HTR-8/SVneo (cell line): ENCODE measurements at places on chromosomes 2 and 18.

DNA sequence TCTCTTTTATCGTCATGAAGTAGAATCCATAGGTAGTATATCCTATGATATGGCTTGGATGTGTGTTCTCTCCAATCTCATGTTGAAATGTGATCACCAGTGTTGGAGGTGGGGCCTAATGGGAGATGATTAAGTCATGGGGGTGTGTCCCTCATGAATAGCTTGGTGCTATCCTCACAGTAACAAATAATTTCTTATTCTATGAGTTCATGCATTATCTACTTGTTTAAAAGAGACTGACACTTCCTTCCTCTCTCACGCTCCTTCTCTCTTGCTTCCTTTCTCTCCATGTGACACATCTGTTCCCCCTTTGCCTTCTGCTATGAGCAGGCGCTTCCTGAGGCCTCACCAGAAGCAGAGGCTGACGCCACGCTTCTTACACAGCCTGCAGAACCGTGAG, 165.6 kb downstream of the MREG start:
- no peak for DNase-seq

GRCh38 chr2:20061476-20061875, 10.0 kb upstream of the LAPTM4A start:
- no peak for DNase-seq

- no peak for DNase-seq
Observed at GRCh38 chr2:139477618-139478017, 697.4 kb upstream of the NXPH2 start.

DNA sequence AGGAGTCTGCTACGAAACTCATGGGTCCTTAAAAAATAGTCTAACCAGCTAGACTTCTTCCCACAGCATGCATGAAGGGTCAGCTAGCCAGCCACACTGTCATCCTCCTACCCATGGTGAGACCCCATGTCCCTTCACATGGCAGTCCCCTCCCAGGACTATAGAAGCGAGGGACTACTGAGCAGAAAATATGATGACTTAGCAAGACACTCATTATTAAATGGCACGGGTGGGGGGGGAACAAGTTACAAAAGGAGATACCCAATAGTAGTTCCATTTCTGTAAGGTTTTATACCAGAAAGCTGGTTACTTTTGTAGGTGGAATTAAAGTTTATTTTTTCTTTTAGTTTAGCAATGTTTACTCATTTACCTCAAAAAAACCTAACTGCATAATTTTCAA, 31.5 kb downstream of the ST8SIA5 start:
- DNase-seq: no peak

DNA sequence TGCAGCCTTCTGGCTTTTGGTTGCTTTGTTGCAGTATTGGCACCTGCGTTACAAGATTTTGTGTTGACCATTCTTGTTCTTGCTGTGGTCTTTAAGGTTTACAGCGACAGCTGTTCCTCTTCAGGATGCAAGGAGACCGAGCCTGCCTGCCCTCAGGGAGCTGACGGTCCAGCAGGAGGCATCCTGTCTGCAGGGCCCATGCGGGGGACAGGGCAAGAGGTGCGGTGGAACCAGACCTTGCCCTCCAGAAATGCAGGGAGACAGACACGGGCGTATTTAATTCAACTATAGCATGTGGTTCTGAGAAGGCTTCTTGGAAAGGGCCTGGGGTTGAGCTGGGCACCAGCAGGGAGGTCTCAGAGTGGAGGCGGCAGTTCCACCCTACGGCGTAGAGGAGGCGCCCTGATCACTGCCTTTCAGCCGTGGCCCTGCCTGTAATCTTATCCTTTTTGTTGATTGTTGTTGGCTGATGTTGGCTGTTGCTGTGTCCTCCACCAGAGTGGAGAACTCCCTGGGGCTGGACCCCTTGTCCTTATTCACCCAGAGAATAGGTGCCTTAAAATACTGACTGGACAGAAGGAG, 71.7 kb downstream of the HPCAL1 start:
- DNase-seq: no peak

DNA sequence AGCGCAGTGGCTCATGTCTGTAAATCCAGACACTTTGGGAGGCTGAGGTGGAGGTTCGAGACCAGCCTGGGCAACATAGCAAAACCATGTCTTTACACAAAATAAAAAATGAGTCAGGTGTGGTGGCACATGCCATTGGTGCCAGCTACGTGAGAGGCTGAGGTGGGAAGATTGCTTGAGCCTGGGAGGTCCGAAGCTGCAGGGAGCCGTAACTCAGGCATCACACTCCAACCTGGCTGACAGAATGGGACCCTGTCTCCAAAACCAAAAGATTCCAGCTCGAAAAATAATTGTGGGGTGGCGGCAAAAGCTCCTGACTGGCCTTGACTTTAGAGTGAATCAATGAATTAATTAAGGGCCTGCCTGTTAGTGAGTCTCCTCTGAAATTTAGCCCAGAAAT, 1.2 kb upstream of the ALPP start:
- DNase-seq: no peak

GRCh38 chr2:53633441-53633840, 134.2 kb upstream of the CHAC2 start:
- peak; percentile 15 for DNase-seq

DNA sequence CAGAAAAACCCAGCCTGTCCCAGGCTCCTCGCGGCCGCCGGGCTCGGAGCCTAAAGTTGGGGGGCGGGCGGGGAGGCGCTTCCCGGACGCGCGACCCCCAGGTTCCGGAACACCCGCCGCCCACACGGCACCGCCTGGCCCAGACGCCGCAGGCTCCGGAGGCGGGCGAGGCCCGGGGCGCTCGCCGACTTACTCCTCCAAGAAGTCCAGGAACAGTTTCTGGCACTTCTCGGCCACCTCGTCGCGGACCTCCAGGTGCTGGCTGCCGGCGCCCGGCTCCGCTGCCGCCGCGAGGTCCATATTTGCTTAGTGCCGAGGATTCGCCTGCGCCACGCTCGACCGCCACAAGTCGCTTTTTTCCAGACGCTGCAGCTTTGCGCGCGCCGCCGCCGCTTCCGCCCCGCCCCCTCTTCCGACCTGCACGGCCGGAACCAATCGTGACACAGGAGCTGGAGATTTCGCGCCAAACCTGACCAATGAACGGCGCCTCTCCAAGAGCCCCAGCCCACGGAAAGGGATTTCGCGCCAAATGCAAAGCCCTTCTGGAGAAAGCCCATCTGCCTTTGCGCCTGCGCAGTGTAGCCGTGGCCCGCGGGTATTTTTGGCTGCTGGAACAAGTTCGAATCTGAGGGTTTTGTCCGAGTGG, at the start of gene MCM6:
TSS of gene MCM6 (minus strand) at position 378 of the 646 bp plus-strand sequence. CDS start at position 300, 78 bp downstream.
- peak; percentile 99 for DNase-seq

GRCh38 chr2:100394111-100394641, 23.3 kb downstream of the CHST10 start:
- DNase-seq: no peak

DNA sequence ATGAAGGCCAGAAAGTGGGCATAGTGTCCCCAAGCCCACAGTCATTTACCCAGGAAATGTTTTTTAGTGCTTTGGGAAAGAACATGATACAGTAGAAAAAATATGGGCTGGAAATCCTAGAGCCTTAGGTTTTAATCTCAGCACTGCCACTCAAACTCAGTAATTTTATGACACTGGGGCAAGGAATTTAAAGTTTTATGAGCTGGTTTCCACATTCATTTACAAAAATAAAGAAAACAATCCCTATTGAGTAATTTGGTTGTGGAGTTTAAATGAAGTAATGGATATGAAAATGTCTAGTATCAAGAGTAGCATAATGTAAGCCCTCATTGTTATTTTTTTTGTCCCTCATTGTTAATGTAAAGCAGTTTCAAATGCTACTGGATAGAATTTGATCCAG, 51.5 kb upstream of the FRZB start:
- no peak for DNase-seq

DNA sequence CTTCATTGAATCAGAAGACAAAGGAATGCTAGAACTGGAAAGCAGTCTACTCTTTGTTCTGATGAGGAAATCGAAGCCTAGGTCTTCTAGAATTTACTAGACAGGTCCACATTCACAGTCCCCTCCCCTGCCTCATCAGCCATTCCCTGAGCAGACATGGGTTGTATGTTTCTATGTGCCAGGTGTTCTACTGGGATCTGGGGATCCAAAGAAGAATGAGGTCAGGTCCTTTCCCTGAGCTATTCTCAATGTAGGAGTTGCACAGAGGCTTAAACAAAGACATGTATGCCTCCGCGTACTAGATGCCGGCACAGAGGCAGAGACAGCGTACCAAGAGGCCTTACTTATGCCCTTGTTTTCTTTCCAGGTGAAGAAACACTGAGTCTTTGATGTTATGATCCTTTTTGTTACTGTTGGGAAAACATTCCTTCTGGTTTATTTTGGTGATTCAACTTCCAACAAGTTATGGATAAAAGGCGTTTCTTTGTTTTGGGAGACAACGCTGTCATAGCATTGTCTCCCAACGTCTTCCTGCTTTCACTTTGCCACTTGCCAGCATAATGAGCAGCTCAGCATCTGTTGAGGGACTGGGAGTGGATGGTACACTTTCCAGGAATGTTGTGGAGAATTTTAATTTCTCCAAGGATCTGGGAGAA, 174.4 kb downstream of the ALPK2 start:
- no peak for DNase-seq

DNA sequence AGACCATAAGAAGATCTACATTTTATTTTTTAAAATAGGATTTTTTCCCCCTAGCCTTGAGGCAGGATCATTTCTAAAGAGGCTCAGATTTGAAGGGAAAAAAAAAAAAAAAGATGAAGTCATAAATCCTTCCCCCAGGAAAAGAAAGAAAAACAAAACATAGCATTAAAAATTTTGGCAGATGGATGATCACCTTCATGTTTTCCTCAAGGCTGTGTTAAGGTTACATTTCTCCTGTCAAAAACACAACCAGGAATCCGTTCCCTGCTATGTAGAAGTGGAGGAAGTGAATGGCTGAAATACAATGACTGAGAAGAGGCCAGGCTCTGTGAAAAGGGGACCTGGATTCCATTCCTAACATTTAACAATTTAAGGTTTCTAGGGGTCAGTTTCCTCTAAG, 56.2 kb downstream of the EPHA4 start:
- DNase-seq: no peak

- DNase-seq: no peak
Observed at GRCh38 chr2:146651361-146651760, 1193.5 kb upstream of the ACVR2A start.

DNA sequence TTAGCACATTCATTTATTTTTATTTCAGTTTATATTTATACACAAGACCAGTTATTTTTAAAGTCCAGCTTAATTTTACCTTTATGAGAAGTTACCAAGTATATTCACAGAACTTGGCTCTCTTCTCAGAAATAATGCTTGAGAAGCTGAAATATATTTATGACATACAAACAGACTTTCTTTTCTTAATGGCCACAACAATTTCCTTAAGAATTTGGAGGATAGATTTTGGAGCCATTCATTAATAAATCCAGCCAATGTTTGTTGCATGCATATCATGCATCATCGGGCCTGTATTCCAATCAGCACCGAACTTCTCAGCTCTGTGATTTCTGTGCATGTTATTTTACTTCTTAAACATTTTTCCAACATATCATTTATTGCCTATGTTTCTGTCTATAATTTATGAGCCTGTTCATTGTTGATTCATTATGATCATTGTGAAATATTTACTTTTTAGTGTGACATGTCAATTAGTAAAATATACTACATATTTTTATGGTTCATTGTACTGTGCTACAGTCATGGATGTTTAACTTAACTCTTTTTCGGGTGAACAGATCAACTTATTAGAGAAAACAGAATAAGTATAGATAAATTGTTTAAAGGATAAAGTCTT, 3.5 kb downstream of the GULP1 start:
- no peak for DNase-seq

GRCh38 chr18:23922939-23923338, 91.6 kb upstream of the TTC39C start:
- DNase-seq: no peak

- DNase-seq: no peak
Observed at GRCh38 chr18:74996996-74997395, 211.9 kb downstream of the PTGR3 start.

DNA sequence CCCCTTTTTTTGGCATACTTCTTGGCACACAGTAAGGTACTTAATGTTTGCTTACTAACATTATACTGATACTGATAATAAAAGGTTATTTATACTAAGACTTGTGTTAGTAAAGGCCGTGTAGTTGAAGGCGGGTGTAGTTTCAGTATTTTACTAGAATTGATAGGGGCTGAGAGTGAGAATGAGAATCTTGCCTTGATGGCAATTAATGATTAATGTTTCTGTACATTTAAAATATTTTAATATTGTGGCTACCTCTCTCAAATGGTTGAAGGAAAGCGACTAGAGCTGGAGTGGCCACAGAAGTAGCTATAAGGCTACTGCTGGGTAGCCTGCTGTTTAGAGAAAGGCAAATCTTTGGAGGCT, 29.3 kb downstream of the PELI1 start:
- DNase-seq: no peak

DNA sequence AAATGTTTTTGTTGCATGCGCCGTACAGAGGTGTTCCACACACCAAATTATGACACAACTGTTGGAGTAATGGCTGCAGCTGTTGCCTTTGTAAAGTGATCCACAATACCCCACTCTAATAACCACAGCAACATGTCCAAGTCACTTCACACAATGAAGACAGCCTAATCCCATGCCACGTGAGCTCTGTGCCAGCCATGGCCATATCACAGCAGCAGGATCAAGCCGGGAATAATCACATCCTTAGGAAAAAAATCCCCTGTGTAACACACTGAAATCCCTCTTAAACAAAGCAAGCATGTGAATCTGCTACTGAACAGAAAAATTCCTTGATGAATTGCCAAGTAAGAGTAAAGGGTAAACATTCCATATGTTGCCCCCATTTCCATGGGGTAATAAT, 179.5 kb upstream of the PARD3B start:
- DNase-seq: no peak

- no peak for DNase-seq
Observed at GRCh38 chr2:205582366-205582765, 99.9 kb upstream of the NRP2 start.

GRCh38 chr18:47944972-47945852, 14.8 kb upstream of the SMAD2 start:
- peak; percentile 54 for DNase-seq

DNA sequence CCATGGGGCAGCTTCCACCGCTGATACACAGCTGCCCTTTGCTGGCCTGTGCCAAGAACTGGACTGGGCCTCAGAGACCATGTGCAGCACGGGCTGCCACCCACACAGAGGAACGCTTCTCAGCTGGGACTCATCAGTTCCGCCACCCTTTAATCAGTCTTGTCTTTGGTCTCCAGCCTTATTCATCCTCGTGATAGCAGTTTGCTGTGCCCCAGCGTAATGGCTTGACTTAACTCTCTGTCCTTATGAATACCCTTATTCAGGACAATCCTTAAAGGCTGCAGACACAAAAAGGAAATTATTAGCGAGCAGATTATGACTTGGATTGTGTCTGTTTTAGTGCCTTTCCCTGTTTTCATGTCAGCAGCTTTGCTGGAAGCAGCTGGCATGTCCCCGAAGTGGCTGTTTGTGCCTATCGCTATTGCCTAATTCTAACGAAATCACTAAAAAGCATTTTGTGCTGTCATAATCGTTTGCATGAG, 108.9 kb upstream of the DAPL1 start:
- DNase-seq: no peak

DNA sequence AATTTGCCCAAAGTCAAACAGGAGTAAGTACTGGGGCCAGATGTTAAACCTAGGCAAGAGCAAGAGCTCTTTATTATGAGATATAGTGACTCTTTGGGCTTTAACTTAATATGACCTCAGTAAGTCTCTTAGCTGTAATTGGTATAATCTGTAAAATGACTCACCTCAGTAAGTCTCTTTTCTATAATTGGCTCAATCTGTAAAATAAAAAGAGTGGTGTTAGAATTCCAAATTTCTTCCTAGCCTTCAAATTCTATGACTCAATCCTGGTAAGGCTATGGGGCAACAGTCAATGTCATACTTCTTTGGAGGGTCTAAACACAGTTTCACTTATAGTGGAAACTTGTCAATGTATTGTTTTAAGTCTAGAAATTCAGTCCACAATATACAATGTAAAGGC, 1608.9 kb upstream of the PIK3C3 start:
- DNase-seq: no peak
